ENCODE measurements at places on chromosomes 2 and 18.

GRCh38 chr2:239601201-239601851, 200.5 kb upstream of the HDAC4 start:
- no peak for DNase-seq

DNA sequence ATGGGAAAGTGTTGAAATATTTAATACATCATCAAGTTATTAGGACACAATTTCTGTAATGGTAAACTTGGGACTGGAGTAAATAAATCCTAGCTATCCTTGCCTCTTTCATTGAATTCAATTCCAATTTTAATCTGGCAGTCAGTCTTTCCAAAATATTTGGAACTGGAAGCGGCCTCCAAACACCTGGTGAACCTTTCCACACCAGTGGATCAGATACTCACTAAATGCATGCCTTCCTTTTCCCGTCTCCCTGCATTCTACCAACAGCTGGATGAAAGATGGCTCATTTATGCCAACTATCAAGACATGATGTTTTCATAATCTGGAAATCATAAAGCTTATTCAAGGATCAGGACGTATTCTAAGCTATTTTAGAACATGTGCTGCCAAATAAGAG, 488.2 kb upstream of the SPHKAP start:
- no peak for DNase-seq

DNA sequence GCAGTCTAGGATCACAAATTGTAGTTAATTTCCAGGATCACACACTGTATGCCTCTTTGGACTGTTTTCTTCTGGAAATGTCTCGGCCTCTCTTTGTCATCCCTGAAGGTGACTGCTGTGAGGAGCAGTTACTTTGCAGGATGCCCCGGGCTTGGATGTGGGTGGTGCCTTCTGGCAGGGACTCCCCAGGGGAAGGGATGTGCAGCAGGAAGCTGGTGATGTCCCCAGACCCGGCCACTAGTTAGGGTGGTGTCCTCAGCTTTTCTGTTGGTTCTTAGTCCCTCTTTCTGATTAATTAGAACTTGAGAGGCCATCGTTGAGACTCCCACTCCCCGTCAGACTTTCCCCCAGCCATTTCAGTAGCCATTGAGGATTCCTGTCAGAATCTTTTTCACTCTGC, 286.6 kb upstream of the HDAC4 start:
- no peak for DNase-seq

DNA sequence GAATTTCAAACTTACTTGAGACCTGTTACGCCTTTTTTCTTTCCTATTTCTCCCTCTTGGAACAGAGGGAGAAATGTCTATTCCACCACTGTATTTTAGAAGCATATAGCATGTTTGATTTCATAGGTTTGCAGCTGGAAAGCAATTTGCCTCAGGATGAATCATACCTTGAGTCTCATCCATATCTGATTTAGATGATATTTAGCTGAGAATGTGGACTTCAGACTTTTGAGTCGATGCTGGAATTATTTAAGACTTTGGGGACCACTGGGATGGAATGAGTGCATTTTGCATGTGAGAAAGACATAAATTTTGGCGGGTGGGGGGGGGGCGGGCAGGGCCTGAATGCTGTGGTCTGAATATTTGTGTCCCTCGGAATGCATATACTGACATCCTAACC, 282.7 kb upstream of the STON1 start:
- DNase-seq = no peak

GRCh38 chr18:58800582-58800981, 64.1 kb upstream of the ZNF532 start:
- DNase-seq = no peak

DNA sequence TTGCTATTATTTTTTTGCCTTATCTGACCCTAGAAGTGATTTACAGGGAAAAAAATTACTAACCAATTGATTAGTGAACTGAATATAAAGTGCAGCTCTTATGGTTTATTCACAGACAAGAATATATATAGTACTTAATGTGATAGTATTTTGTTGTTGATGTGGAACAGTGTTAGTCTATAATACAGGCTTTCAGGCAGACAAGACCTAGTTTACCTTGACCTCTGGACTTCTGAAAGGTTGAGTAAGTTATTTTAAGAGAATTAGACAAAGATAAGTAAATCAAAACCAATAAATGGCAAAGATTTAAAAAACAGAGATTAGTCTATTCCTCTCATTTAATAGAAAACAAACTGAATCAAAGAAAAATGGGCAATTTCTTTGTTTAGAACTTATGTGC, 46.0 kb downstream of the SCN1A start:
- no peak for DNase-seq

DNA sequence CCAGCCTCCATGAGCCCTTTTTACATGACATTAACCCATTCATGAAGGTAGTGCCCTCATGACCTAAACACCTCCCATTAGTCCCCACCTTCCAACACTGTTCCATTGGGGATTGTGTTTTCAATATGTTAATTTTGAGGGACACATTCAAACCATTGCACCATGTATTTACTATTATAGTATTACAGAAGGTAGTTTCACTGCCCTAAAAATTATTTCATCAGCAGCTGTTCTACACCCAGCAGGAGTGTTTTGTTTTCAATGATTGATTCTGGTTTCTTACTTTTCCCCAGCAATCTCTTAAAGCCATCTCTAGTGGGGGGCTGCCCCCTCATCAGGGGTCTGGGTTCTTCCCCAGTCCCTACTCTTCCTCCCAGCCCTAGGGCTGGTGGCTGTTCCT, 71.9 kb downstream of the CERS6 start:
- DNase-seq = no peak

DNA sequence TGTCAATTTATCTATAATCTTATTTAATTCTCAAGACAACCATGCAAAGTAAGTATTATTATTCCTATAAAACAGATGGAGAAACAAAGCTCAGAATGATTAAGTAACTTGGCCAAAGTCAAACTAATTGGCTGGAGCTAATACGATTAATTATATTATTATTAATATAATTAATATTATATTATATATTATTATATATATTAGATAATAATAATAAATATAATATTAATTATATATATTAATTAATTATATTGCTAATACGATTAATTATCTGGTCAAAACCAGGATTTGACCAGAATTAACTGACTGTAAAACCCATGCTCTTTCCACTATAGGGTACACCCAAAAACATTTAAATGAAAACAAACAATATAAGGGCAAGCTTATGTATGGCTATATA, 52.4 kb downstream of the FARSB start:
- DNase-seq = no peak

- DNase-seq = no peak
These were observed 105.6 kb upstream of the EPHA4 start for GRCh38 chr2:221677688-221678087.

DNA sequence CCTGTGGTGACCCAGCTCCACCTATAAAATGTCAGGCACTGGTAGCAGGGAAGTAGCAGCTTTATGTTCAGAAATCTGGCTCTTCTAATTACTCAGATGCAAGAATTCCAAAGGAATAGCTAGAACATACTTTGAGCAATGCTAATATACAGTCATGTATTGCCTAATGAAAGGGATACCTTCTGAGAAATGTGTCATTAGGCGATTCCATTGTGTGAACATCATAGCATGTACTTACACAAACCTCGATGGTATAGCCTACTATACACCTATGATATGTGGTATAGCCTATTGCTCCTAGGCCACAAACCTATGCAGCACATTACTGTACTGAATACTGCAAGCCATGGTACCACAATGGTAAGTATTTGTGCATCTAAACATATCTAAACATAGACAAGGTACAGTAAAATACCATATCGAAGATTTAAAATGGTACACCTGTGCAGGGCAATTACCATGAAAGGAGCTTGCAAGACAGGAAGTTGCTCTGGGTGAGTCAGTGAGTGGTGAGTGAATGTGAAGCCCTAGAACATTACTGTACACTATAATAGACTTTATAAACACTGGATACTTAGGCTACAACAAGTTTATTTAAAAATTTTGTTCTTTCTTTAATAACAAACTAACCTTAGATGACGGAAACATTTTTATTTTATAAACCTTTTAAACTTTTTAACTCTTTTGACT, 50.3 kb upstream of the ETAA1 start:
- DNase-seq = no peak

DNA sequence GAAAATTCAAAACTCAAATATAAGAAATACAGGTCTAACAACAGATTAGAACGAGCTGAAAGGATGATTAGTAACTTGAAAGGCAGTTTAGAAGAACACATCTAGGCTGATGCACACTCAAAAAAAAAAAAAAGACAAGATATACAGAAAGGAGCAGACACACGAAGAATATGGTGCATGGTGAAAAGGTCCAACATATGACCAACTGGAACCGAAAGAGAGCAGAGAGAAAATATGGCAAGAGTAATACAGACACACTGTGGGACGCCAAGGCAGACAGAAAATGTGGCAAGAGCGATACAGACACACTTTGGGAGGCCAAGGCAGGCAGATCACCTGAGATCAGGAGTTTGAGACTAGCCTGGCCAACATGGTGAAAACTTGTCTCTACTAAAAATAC, 39.8 kb downstream of the NDUFA10 start:
- no peak for DNase-seq

DNA sequence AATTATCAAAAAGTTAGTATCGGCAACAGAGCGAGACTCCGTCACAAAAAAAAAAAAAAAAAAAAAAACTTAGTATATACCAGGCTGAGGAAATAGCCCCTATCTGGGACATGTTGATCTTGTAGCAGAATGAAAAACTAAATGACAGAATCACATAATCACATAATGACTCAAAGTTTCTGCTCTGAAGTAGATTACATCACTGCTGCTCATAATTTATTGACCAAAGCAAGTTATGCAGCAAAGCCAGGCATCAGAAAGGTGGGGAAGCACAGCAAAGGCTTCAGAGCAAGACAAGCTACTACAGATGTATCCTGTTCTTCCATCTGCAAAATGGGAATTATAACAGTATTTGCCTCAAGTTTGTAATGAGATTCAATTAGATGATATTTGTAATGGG, 68.1 kb downstream of the BOD1L2 start:
- DNase-seq = no peak

DNA sequence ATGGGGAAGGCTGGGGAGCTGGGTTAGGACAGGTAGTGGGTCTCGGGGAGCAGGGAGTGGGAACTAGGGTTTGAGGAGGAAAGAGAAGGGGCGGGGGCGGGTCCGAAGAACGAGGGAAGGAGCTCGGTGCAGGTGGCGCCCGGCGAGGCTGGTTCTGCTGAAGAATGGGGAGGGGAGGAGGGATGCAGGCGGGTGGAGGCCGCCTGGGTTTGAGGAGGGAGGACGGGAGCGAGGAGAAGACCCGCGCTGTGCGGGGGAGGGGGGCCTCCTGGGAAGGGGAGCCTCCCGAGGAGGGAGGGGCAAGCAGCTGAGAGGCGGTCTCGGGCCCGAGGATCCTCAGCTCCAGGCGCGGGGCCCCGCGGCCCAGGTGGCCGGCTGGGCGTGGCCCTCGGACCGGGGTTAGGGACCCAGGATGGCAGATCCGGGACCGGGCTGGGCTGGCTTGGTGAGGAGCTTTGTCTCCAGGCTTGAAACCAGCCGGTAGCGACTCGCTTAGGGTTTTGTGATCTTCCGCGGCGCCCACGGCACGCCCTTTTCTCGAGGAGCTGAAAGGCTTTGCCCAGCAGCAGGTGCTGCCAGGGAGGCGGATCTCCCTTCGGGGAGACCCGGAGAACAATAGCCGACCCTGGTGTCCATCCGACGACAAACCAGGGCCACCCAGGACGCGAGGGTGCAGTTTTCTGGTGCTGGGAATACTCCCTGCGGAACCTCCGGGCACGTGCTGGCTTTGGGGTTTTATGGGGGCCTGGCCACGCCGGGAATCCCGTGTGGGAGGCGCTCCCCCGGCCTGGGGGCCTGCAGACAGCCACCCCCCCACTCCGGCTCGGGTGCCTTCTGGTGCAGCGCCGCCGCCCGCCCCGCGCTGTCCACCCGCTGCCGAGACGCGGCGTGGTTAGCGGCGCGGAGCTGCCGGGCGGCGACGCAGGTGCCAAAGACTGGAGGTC, 1.4 kb downstream of the DPYSL5 start:
- no peak for DNase-seq

DNA sequence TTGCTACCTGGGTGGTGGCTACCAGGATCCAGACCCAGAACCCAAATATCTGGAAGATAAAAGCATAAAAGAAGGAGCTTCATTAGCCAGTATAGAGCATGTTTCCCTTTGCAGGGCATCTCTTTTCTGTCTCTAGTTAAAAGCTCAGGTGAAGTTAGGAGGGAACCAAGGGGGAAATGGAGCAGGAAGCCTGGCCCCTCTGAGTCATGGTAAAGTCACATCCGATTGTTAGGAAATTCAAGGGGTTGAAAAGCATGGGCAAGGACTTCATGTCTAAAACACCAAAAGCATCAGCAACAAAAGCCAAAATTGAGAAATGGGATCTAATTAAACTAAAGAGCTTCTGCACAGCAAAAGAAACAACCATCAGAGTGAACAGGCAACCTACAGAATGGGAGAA, 126.9 kb downstream of the RPIA start:
- DNase-seq = no peak

DNA sequence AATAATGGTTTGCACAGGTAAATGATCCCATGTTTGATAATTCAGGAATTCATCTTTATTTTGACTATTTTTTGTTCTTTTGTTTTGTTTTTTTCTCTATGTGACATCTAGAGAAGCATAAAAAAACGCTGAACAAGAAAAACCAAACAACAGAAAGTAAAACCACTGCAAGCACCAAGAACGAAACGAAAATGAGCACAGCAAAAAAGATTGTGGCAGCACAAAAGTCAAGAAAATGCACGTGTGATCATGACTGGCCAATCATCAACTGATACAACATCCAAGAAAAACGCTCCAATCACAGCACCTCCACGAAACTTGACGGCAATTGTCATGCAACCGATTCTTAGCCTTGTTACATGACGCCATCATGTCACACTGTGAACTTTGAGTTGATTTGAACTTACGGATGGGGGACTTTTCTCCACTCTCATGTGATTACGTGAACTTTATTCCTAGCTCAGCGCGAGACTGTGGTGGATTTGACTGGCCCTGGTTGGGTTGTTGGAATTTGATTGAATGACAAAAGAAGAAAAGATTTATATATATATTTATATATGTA, 318.7 kb downstream of the CELF4 start:
- DNase-seq = no peak

DNA sequence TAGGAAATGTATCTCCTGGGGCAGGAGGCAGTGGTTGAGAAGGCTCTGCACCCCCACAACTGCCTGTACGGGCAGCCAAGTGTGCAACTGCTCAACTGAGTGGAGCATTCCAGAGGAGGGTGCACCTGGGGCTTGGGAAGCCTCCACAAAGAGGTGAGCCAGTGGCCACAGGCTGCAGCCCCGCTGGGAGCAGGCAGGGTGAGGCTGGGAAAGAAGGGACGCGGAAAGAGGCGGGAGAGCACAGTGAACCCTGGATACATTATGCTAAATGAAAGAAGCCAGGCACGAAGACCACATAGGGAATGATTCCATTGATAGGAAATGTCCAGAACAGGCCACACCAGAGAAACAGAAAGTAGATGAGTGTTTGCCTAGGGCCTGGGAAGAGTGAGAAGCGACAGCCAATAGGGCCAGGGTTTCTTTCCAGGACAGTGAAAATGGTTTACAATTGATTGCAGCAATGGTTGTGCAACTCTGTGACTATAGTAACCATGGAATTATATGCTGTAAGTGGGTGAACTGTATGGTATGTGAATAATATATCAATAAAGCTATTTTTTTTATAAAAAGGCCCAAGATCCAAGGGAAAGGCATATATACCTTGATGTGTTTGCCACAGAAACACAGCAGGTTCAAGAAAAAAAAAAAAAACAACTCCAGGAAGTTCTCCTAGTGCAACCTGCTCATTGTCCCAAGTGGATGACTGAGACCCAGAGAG, 82.4 kb downstream of the DDX1 start:
- DNase-seq = no peak

- DNase-seq = no peak
These were observed 18.8 kb upstream of the RMP24 start for GRCh38 chr18:35953688-35954087.

GRCh38 chr2:43226955-43227829, 786 bp upstream of the ZFP36L2 start:
- DNase-seq = no peak
